ENCODE measurements at places on chromosomes 12 and 14.

GRCh38 chr14:88386256-88386794 is 868 bp downstream of the SPATA7 start:
- no peak for DNase-seq

- DNase-seq = no peak
These were observed 22.4 kb upstream of the GPR33 start for GRCh38 chr14:31510222-31510621.

GRCh38 chr12:6923851-6924250 is 3.9 kb upstream of the ATN1 start:
- no peak for DNase-seq

GRCh38 chr14:52044791-52045522 is 23.9 kb downstream of the NID2 start:
- DNase-seq = no peak

DNA sequence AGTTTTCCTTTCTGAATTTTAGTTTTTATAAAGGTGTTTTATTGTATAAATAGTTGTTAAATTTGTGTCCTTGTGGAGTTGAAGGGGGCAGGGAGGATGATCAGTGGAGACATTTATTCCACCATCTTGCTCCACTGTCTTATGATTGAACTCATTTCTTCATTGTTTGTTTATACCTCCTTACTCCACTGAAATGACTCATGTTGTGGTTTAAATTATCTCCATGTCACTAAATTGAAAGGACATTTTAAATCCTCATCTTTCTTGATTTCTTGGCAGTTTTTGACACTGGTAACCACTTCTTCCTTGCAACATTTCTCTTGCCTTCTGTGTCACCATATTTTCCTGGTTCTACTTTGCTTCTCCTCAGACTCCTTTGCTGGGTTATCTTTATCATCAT is 23.6 kb upstream of the FERMT2 start:
- DNase-seq = no peak

- no peak for DNase-seq
These were observed 24.5 kb downstream of the SNX6 start for GRCh38 chr14:34605461-34605860.

DNA sequence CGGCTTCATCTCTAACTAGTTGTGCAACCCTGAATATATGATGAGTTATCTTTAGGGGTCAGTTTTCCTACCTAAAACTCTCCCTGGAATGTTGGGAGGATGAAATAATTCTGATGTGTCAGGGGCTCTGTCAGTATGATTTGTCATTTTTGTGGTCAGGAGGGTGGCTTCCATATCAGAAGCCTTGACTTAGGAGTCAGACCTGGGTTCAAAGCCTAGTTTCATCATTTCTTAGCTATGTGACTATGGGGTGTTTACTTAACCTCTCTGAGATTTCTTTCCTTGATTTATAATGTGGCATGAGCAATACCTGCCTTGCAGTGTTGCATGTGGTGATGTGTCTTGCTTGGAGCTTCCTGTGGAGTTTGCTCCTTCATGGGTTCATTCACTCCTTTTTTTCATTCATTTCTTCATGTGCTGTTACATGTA is 146.8 kb downstream of the CHST11 start:
- no peak for DNase-seq

- no peak for DNase-seq
These were observed 83.7 kb downstream of the ST8SIA1 start for GRCh38 chr12:22250762-22251161.

- no peak for DNase-seq
These were observed 91.2 kb downstream of the RCOR1 start for GRCh38 chr14:102683399-102684297.

DNA sequence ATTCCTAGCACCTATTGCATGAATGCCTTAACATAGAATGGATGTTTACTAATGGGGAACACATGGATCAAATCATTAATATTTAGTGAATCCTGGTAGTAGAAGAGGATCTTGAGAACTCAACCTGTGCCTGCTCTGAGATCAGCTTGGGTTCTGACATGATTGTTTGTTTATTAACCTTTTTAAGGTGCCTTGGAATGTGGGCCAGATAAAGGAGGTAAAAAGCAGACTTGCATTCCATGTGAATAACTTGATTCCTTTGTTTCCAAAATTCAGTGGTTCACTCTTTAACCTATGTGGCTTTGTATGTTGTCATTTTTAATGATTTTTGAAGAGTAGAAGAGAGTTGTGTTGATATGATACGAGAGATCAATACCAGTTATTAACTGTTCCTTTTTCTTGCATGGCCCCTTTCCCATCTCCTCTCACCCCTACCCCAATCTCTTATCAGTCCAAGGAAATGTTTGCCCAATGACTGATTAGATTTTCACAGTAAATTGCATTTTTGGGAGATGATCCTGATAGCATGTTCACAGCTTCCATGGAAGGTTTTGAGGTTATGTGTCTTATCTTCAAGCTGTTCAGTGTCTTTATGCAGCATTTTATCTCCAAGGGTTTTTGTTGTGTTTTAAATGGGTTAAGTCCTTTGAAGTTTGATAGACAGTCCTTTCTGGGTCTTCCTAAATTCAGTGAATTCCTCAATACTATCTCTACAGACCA is 193.7 kb upstream of the FRMD6 start:
- no peak for DNase-seq

- DNase-seq = no peak
These were observed 103.3 kb downstream of the BCAT1 start for GRCh38 chr12:24845615-24846014.

- DNase-seq = no peak
These were observed 95.5 kb upstream of the FAR2 start for GRCh38 chr12:29053567-29053966.

GRCh38 chr14:90658541-90658967 is 157.7 kb downstream of the TTC7B start:
- DNase-seq = no peak

DNA sequence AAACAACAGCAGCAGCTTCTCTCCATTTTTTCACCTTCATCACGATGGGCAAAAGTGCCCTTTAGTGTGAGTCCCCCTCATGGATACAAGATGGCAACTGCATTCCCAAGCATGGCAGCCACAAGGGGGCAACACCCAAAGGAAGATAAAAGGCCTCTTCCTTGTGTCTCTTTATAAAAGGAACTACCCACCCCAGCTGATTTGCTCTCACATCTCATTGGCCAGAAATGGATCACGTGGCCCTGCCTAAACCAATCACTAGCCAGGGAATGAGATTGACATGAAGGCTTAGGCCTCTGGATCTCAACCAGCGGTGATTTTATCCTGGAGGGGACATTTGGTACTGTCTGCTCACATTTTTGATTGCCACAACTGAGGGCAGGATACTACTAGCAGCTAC is 21.9 kb upstream of the IFT81 start:
- no peak for DNase-seq

GRCh38 chr14:102973706-102974285 is 51.3 kb downstream of the AMN start:
- no peak for DNase-seq

DNA sequence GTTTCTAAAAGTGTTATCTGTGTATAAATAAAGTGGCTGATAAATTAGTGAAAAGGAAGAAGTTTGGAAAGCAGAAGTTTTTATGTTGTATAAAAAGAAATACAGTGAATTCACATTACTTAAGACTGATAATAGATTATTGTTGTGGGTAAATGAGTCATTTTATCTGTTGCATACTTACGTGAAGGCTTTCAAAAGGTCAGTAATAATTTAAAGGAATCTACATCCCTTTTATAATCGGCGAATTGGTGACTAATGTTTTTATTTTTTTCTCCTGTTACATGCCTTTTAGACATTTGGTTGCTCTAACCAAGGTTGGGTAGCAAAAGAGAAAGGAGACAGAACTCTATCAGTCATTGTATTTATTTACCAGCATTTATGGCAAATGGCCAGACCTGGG is 155.9 kb downstream of the SLC41A2 start:
- no peak for DNase-seq

DNA sequence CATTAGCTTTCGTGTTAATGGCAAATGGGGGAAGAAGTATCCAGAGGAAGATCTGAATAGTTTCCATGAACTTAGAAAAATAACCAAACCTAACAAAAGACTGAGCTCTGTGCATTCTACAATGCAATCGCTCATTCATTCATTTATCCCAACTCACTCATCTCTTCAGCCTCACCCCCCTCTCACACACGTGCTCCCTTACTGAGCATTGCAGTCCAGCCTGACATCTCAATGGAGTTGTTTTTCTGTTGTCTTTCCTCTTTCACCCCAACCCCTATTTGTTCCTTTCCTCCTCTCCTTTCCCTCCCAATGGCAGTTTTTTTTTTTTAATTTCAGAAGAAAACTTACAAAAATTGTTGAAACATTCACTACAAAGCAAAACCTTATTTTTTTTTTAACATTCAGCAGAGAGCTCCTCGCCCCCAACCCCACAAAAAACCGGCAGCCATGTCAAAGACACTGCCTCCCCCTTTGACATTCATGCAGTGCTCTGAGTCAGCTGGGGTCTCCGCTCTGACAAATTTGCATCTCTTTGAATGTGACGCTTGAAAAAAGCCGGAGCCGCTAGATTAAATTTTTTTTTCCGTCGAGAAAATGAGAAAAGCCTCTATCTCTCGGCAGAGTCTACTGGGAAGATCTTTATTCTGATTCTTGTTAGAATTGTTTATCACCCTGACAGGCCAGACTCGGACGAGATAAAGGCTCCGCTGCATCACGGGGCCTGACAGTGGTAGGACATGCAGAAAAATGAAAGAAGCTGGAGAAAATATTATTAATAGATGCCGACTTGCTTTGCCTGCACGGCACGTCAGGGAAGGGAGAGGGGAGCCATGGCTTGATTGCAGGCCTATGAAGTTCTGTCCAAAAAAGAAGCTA is 775.6 kb downstream of the VRK1 start:
- DNase-seq = no peak

- no peak for DNase-seq
These were observed 411.4 kb upstream of the LMO3 start for GRCh38 chr12:17017402-17017801.

DNA sequence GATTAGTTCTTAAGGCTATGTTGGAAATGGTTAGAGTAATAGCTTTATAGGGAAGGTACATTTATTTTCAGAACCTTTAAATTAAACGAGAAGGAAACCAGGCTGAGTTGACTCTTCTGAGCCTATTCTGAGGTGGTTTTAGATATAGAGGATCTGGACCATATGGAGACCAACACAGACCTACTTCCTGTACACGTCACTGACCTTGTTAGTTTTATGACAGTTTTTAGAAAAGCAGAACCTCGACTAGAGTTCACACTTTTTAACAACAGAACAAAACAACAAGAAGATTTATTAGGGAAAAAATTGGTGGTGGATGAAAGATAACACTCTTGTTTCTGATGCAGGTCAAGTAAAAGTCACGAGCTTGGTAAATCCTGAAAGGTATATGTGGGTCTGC is 107.1 kb downstream of the NPAS3 start:
- no peak for DNase-seq

DNA sequence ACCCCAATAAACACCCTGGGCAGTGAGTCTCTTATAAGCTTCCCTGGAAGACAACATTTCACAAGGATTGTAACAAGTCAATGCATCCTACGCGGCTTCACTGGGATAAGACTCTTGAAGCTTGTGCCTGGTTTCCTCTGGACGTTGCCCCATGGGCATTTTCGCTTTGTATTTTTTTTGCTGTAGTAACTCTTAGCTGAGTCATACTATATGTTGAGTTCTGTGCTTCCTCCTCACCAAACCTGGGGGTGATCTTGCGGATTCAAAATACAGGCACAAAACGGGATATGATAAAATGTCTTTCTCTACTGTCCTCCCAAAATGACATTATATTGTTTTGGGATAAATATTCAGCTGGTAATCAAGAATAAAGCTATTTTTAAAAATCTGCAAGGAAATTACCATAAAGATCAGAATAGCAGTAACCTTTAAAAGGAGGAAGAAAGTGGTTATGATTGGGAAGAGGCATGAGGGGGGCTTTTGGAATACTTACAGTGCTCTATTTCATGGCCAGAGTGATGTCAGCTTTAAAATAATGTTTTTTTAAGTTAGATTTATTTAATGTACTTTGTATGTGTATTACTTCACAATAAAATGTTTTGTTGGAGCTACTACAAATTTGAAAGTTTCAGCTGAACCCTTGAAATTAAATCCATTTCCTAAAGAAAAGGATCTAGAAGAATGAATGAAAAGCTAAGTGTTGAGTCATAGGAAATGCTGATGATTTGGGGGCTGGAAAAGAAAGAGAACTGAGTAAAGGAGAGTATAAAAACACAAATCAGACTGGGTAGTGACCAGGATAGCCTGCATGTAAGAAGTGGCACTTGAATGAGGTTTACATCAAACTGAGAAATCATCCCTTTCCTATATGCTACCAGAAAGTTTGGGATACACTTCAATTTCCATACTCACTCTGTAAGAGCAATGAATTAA is 14.7 kb downstream of the BTBD7 start:
- DNase-seq = no peak

DNA sequence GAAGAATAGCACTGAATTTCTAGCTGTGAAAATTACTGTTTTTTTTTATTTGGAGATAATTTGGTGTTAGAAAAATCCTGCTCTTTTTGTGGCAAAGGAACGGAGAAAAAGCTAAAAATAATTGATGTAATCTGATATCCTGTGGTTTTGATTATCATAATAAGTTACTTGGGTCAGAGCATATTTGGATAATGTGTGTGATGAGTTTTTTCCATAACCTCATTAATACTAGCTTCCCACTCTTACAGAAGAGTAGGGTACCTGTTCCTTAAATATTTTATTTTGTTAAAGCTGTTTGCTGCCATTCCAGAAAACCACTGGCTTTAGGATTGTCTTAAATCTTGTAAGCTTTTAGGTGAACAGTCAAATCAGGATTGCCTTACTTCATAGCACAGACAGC is 4.7 kb downstream of the PSMC6 start:
- DNase-seq = no peak

- no peak for DNase-seq
These were observed 330.6 kb upstream of the FBXO33 start for GRCh38 chr14:39762576-39763401.

GRCh38 chr14:69841656-69842055 is 37.6 kb upstream of the SMOC1 start:
- DNase-seq = no peak

DNA sequence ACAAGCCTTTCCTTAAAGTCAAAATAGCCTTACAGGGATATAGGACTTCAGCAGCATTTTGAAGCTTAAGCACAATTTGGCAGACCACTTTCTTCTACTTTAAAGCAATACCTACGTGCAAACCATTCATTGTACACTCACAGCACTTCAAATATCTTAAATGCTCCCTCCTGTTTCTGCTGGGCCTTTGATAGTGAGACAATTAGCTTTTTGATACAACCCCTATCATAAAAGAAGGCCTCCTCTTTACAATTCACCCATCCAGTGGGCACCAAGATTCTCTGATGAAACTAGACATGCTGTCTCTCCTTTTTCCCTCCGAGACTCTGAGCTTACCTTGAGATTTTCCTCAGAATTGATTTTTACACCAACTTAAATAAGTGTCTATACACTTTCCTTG is 157.5 kb upstream of the FAR2 start:
- DNase-seq = no peak

DNA sequence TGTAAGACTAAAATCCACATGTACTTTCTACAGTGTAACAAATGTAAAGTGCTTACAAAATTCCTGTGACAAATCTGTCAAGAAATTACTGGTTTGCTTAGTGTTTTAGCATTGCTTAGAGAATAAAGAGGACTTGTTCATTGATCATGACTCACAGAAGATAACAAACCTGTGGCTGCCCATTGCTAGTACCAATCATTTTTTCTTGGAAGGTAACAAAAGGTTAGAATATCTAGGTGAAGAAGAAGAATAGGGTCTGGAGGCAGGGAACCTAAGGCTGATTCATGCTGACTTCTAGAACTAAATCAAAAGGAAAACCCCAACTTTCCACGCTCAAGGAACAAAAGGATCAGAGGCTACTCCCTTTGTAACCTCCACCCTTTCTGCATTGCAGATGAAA is 232.7 kb upstream of the ABCD2 start:
- no peak for DNase-seq
